Activated CD4-positive, CD25-positive, alpha-beta regulatory T cell treated with anti-CD3 and anti-CD28 coated beads, Interleukin-2, amount 50 U/mL, for 16 hours (primary cell): ENCODE measurements at places on chromosomes 6 and 20.
A peak's percentile ranks its signal among the peaks of the same experiment; 100 is the strongest.

GRCh38 chr6:166907871-166908806, 48.2 kb downstream of the RNASET2 start:
- DNase-seq, result no peak

DNA sequence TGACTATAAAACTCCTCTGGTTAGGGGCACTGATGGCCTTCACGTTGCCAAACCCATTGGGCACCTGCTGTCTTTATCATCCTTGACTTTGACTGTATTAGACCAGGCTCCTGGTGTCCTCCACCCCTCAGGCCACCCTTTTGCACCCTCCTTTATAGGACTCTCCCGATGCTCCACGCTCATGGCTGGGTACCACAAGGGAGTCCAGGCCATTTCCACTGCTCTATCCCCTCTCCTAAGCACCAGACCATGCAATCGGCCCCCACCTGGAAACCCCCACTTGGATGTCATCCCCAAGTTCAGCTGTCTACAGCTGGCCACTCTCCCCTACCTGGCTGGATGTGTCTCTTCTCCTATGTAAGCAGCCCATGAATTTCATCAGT, 115.2 kb downstream of the TOX2 start:
- no peak for DNase-seq

DNA sequence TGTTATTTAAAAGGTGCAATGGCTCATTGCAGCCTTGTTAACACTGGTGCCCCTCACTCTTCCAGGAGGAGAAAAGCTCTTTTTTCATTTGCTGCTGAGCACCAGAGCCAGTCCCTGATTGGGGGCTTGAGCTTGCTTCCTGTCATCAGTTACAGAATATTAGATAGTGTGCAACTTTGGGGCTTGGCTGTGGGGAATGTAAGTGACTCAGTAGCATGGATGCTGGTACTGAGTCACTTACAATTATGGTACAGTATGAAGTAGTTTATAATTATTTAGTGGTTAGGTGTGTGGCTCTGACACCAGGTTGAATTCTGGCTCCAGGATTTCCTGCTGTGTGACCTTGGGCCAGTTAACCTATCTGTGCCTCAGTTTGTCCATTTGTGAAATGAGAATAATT, 37.6 kb downstream of the ANKS1A start:
- no peak for DNase-seq

DNA sequence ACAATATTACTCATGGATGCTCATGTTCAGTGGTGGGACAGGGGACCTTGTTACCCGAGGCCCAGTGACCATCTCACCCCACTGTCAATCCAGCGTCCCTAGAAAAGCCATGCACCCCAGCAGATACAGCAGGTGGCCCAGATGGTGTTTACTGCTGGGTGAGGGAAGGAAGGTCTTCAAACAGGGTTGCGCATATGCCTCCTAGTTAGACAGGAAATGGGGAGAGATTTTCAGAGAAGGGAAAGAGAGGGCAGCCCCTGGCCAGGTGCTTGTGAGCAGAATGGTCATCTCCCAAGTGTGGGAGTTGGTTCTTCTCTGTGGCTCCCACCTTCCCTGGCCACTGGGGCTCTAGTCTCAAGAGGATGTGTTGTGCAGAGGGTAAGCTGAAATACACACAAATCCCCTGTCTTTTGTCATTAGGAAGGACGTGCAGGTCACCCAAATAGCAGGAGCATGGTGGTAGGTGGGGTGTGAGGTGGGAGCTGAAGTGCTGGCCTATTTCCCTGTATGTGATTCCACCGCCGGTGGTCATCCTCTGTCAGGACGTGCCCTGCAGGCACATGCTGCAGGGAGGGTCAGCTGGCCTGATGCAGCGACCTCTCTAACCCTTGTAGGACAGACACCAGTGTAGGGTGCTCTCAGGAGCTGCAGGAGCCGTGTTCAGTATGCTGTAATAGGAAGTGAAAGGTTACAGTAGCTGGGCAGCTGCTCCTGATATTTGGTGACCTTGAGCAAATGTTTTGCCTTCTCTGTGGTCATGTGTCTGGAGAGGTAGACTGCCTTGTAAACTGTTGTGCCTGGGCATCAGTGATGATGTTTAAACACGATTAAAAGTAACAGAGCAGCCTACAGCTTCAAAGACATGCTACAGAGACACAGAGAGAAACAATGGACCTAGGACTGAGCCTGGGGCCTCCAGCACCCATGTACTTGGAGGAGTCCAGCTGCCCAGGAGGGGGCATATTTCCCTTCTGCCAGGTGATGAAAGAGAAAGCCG, 3.2 kb upstream of the CST3 start:
- no peak for DNase-seq

DNA sequence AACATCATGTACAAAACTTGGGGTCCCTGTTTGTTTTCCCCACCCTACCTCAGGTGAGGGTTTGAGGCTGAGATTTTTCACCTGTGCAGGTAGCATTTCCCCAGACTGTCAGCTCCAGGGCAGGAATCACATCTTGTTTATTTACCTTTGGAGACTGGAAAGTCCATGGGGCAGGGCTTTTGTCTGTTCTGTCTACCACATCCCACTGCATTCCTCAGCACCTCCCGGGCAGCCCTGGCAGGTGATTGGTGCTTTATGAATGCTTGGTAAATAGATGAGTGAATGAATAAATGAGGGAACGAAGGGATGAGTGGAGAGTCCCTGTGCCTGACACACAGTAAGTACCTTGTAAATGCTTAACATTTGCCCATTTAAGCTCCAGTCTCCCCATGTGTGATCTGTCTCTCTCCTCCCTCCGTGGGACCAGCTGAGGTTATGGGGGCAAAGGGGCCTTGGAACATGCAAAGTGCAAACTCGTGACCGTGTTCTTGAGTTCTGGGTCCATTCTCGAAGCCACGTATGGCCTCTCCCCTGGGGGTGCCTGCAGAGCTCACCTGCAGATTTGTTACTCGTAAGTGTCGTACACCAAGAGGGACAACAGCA, 69.7 kb upstream of the PMEPA1 start:
- no peak for DNase-seq

- DNase-seq, result no peak
These were observed 360.6 kb upstream of the RUNX2 start for GRCh38 chr6:44967481-44967880.

DNA sequence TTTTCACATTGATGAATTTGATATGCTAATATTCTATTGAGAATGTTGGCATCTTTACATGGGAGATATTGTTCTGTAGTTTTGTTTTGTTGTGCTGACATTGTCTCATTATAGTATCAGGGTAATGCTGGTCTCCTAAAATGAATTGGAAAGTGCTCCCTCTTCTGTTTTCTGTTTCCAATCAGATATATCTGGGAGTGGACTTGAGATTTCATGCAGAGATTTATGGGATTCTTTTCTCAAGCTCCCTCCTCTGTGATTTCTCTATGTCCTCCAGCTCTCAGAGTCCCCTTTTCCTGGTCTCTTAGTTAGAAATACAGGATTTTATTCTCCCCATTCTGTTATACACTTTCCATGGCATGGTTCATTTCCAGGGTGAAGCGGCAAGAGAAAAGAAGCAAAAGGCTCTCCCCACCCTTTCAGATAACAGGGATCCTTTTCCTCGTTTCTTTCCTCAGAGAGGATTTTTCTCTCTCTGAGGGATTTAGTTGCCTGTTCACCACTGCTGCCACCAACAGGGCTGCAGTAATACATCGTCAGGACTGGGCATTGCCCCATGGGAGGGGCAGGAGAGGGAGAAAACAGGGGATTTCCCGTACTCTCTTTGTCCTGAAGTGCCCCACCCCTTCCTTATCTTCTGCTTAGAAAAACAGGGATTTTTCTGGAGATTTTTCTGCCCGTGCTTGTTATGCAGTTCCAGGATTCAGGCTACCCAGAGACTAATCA, 59.3 kb upstream of the STMND1 start:
- DNase-seq, result no peak

- no peak for DNase-seq
These were observed 23.6 kb downstream of the SLC35D3 start for GRCh38 chr6:136945711-136946121.

- no peak for DNase-seq
These were observed 10.1 kb upstream of the CALHM6 start for GRCh38 chr6:116450769-116451740.

- no peak for DNase-seq
These were observed 15.2 kb downstream of the CCDC170 start for GRCh38 chr6:151509048-151509447.

DNA sequence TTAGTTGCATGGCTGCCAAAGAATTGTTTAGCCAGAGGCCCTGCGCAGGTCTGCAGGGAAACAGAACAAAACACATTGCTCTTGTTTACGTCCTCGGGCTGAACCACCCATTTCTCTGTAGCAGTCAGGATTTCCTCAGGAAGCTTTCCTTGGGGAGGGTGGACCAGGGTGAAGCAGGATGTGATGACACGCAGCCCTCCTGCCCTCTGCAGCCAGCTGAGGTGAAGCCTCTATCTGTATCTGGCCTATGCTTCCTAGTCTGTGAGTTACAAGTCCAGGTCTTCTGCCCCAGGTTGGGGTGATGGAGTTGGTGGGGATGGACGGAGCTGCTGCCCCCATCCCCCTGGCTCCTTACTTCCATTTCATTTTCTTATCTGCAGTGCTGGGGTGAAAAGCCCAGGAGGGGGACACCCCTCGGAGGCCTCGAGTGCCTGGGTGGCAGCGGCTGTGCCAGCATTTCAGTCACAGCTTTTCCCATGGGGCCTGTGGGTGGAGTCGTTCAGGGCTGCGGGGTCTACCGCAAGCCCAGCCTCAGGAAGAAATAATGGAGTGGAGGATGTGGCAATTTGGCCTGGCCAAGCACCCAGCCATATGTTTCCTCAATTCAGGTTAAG, 24.9 kb downstream of the SASH1 start:
- no peak for DNase-seq

- DNase-seq, result no peak
These were observed 801.6 kb downstream of the EPHA7 start for GRCh38 chr6:92617721-92618120.

GRCh38 chr6:52576392-52577021, 353 bp downstream of the TRAM2 start:
- peak; percentile 12 for DNase-seq

DNA sequence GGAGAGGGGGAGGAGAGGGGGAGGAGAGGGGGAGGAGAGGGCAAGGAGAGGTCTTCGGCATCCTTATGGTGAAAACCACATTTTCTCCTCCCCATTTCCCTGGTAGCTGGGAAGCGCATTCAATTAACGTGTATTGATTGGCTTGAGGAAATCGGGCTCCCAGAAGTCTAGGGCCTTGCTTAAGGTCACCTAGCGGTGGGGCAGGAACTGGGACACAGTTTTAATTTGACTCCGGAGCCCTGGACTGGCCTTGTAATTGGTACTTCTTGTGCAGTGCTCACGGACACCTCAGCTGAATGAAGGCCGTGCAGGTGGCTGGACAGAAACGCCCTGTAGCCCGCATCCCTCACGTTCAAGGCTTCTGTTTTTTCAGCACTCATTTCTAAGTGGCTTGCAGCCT, 42.8 kb downstream of the CTCFL start:
- DNase-seq, result no peak

DNA sequence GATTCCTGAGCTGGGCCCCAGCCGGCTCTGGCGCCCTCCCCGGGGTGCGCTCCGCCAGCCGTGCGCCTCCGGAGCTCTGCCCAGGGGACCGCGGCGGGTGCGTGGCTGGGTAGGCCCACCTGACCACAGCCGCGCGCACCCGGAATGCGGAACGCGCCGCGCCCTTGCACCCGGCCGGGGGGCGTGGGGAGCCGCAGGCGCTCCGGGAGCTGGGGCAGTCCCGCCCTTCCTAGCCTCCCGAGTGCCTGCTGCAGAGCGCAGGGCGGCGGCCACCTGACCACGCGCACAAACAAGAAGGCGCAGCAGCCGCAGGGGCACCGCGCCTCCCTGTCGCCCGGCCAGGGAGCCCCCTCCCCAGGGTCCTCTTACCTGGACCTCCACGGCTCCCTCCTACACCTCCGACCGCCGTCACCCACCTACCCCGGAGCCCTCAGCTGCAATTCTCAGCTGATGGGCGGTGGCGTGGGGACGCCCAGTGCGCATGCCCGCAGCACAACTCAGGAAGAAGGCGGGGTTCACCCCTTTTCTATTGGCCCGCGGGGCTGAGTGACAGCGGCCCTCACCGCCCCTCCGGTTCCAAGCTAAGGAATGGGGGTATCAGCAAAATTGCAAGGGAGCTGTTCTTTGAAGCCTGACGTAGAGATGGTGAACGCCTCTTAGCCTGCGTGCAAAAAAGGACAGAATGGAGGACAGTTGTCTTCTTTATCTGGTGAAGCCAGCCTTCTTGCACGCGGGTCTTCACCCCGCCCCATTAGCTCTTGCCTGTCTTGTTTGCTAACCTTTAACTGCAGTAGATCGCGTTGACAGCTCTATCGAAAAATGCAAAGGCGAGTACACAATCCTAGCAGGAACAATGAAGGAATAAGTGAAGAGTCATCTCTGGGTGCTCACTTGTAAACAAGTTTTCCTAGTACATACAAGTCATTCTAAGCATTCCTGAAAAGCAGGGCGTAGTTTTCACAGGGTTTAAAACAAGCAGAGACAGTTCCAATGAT, at the start of gene STX7:
TSS of gene STX7 (minus strand) at position 479 of the 995 bp plus-strand sequence. CDS start 9,586 bp downstream, outside the sequence.
- peak; percentile 76 for DNase-seq

- no peak for DNase-seq
These were observed 451.5 kb upstream of the CITED2 start for GRCh38 chr6:139825935-139826374.

DNA sequence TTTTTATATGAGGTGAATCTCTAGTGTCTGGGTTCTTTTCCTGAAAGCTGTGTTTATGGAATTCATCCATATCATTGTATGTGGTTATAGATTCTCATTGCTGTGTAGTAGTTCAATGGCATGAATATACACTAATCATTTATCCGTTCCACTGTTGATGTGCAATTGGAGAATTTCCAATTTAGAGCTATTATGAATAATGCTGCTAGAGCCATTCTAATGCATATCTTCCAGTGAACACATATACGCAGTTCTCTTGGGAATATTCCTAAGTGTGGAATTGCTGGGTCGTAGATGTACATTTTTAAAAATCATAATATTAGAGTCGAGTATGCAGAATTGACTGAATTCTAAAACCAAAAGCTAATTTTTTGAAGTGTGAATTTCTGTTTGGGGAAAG, 327.5 kb upstream of the JAG1 start:
- DNase-seq, result no peak

GRCh38 chr6:45376310-45377042, 1.3 kb downstream of the SUPT3H start:
- no peak for DNase-seq

DNA sequence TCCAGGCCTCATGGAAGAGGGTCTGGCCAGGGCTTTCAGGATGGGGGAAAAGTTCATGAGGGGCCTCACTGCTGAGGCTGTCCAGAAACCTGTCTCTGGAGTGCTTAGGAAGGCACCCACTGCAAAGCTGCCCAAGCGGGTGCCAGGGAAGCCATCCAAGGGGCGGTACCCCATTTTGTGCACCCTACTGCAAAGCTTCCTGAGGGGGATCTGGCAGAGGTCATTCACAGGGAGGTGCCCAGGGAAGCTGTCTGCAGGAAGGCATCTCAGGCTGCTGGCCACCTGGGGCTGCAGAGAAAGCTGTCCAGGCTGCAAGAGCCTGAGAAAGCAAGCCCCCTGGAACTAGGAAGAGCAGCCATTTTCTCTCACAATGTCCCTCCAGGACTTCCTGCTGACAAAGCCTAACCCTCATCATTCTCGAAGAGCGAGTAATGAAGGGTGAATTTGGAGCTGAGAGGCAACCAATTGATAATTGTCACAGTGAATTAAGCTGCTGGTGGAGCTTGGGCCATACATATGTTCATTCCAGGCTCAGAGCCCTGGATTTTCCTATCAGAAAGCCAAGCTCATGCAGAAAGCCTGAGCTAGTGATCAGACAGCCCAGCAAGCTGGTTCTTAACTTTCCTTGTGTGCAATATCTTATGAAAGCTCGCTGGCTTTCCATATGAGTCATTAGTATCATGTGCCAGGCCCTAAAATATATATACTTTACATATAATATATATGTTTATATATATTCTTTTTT, 62.2 kb upstream of the SLC22A16 start:
- no peak for DNase-seq
